ENCODE measurements at places on chromosomes 5 and 9. TPM values are rescaled to one million over a fixed set of nuclear protein-coding genes. Genes with fewer than 3 reads are reported as not detected.

The NR5A1 gene
- total RNA-seq: not detected

- H3K36me3 ChIP-seq: no peaks in the 10 kb centered on the region
- H3K4me1 ChIP-seq: no peaks in the 10 kb centered on the region
- H3K27me3 ChIP-seq: no peaks in the 10 kb centered on the region
- H3K27ac ChIP-seq: no peak overlapping the region
- H3K4me3 ChIP-seq: no peak overlapping the region
Measured at GRCh38 chr5:164561933-164562872, 1056.8 kb downstream of the MAT2B start.

- H3K27ac ChIP-seq: no peak overlapping the region
- no peak for DNase-seq
- no peaks in the 10 kb centered on the region for H3K4me1 ChIP-seq
Measured at GRCh38 chr9:18359335-18359734, 114.6 kb upstream of the ADAMTSL1 start.

The F2R gene
- 2.2 TPM for total RNA-seq

DNA sequence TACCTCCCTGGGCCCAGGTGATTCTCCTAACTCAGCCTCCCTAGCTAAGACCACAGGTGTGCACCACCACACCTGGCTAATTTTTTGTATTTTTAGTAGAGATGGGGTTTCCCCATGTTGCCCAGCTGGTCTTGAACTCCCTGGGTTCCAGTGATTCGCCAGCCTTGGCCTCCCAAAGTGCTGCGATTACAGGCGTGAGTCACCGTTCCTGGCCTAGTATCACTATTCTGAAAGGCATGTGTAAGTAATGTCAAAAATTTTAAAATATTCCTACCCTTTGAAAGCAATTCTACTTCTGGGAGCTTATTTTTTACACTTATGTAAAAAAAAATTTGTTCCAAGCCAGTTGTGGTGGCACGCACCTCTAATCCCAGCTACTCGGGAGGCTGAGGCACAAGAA lies 27.1 kb upstream of the TLE1 start:
- DNase-seq: no peak
- no peaks in the 10 kb centered on the region for H3K4me1 ChIP-seq
- H3K27me3 ChIP-seq: no peaks in the 10 kb centered on the region
- no peak overlapping the region for H3K27ac ChIP-seq
- no peaks in the 10 kb centered on the region for H3K36me3 ChIP-seq
- H3K4me3 ChIP-seq: no peak overlapping the region

DNA sequence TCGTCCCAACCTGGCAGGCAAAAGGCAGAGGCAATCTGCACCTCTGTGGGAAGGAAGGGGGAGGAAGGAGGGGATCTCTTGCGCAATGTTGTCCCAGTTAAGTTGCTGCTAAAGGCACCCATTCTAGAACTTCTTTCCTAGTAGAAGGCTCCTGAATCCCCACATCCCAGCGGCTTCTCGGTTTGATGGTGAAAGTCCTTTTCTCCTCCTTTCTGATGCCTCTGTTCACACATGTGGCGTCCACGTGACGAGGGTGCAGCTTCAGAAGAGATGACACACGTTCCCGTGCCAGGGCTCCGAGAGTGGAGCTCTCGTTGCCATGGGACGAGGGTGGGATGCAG lies 96.9 kb upstream of the FCN2 start:
- H3K4me1 ChIP-seq: no peaks in the 10 kb centered on the region
- no peak for DNase-seq
- peaks cover 4% of the 10 kb centered on the region for H3K27me3 ChIP-seq
- no peak overlapping the region for H3K27ac ChIP-seq

The GKAP1 gene
- 3.1 TPM for total RNA-seq

DNA sequence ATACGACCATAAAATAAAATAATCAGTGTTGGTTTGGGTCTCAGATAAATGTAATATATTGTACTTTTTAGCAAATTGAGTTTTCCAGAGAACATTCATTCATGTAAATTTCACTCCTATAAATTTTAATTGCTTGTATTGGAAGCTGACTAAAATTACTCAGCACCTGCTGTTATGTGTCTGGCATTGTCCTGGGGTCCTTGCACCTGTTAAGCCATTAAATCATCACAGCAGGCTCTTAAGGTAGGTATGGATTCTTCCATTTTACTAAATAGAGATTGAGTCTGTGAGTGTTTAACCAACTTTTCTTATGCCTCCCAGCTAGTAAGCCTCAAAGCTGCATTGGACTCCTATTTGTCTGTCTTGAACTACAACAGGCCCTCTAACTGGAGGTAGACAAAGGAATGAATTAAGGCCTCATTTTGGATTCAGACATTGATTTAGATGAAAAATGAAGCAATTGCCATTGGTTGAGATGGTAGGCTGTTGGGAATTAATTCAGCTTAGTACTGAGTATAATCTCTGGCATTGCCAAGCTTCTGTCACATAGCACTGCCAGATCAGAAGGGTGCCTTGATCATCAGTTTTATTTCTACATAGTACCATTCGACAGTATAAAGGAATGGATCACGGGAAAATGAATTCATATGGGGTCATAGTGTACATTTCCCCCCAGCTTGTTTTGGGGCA lies 78.9 kb downstream of the PARP8 start:
- no peak for DNase-seq
- no peaks in the 10 kb centered on the region for H3K27me3 ChIP-seq
- peak overlapping the region; percentile 97 for H3K27ac ChIP-seq

DNA sequence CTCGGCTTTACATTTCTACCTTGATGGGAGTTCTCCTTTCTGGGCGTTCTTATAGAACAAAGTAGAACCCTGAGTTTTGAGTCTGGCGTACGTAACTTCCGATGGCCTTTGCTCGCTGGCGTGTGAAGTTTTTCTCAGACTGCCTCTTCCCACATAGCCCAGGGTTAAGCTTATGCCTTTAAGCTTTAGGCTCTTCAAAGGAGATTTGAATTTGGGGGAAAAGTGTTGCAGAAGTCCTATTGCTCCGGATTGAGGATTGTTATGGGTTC lies 13.7 kb upstream of the FBP2 start:
- no peak for DNase-seq
- no peaks in the 10 kb centered on the region for H3K36me3 ChIP-seq
- no peak overlapping the region for H3K27ac ChIP-seq
- H3K4me3 ChIP-seq: no peak overlapping the region

GRCh38 chr5:87661784-87662566 lies 249.2 kb upstream of the CCNH start:
- no peak overlapping the region for H3K27ac ChIP-seq
- no peaks in the 10 kb centered on the region for H3K27me3 ChIP-seq
- H3K4me1 ChIP-seq: no peaks in the 10 kb centered on the region
- H3K36me3 ChIP-seq: no peaks in the 10 kb centered on the region
- H3K4me3 ChIP-seq: no peak overlapping the region
- DNase-seq: no peak

The ACSL6 gene
- total RNA-seq: 4.6 TPM

The CAMSAP1 gene
- total RNA-seq: 19.9 TPM

- no peak overlapping the region for H3K27ac ChIP-seq
- H3K27me3 ChIP-seq: no peaks in the 10 kb centered on the region
- no peak overlapping the region for H3K4me3 ChIP-seq
- DNase-seq: no peak
- no peaks in the 10 kb centered on the region for H3K36me3 ChIP-seq
Measured at GRCh38 chr9:134210511-134210907, 46.1 kb upstream of the RNU6ATAC start.

DNA sequence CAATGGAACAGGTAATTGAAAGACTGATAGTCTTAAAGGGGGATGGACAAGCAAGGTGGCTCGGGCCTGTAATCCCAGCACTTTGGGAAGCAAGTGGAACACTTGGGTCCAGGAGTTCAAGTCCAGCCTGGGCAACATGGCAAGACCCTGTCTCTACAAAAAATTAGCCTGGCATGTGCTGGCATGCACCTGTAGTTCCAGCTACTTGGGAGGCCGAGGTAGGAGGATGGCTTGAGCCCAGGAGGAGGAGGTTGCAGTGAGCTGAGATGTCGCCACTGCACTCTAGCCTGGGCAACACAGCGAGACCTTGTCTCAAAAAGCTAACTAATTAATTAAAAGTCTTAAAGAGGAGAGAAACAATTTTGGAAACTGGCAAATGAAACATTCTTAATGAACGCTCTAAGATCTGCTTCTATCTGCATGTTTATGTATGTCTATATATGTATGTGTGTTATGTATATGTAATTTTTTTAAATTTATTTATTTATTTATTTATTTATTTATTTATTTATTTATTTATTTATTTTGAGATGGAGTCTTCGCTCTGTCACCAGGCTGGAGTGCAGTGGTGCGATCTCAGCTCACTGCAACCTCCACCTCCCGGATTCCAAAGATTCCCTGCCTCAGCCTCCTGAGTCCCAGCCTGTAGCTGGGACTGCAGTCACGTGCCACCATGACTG lies 80.6 kb downstream of the SFXN1 start:
- H3K27ac ChIP-seq: no peak overlapping the region
- no peak for DNase-seq
- peaks cover 2% of the 10 kb centered on the region for H3K4me1 ChIP-seq
- H3K27me3 ChIP-seq: peaks cover 9% of the 10 kb centered on the region
- no peaks in the 10 kb centered on the region for H3K36me3 ChIP-seq

The WDR38 gene
- total RNA-seq: not detected

DNA sequence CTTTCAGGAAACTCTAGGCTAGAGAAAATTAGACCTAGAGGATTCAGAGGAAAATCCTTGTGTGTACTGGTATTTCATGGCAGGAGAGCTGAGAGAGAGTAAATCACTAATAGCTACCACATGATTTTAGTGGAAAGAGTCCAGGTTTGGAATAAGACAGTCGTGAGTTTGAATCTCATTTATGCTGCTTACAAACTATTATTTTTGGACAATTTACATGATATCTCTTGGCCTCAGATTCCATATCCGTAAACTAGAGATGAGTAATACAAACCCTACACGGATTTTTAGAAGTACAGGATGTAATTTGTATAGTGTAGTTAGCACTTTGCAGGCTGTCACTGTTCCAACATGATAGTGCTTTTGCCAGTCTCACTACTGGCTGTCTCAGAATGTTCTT lies 2.7 kb downstream of the IL31RA start:
- DNase-seq: no peak
- H3K4me3 ChIP-seq: no peak overlapping the region
- peaks cover 3% of the 10 kb centered on the region for H3K36me3 ChIP-seq
- peaks cover 35% of the 10 kb centered on the region for H3K4me1 ChIP-seq
- no peaks in the 10 kb centered on the region for H3K27me3 ChIP-seq

- no peak overlapping the region for H3K27ac ChIP-seq
- H3K4me1 ChIP-seq: no peaks in the 10 kb centered on the region
- no peaks in the 10 kb centered on the region for H3K36me3 ChIP-seq
- no peak overlapping the region for H3K4me3 ChIP-seq
- no peak for DNase-seq
- H3K27me3 ChIP-seq: peaks cover 26% of the 10 kb centered on the region
Measured at GRCh38 chr9:107273634-107274033, 9.4 kb upstream of the RAD23B start.

The NR3C1 gene
- 54.0 TPM for total RNA-seq

The OSMR gene
- not detected for total RNA-seq

GRCh38 chr9:99016681-99017387 lies 73.1 kb downstream of the COL15A1 start:
- H3K27me3 ChIP-seq: no peaks in the 10 kb centered on the region
- DNase-seq: no peak
- peaks cover 7% of the 10 kb centered on the region for H3K36me3 ChIP-seq

The ANKRD34B gene
- total RNA-seq: not detected

The ASPN gene
- total RNA-seq: not detected

Data from activated naive CD8-positive, alpha-beta T cell treated with anti-CD3 and anti-CD28 coated beads for 36 hours (primary cell).